Neural progenitor cell (in vitro differentiated cells): ENCODE measurements at places on chromosomes 11 and 22.

- DNase-seq = peak; percentile 48
Observed at GRCh38 chr11:119093942-119094815, 7.5 kb downstream of the DPAGT1 start.

DNA sequence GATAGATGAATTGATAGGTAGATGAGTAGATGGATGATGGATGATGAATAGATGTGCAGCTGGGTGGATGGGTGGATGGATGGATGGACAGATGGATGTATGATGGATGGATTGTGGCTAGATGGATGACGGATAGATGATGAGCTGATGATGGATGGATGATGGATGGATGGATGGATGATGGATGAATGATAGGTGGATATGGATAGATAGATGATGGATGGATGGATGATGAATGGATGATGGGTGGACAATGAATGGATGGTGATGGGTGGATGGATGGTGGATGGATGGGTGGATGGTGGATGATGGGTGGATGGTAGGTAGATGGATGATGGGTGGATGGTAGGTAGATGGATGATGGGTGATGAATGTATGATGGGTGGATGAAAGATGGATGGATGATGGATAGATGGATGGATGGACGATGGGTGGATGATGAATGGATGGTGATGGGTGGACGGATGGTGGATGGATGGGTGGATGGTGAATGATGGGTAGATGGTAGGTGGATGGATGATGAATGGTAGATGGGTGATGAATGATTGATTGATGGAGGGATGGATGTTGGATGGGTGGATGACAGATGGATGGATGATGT is 1261.7 kb downstream of the BRD1 start:
- DNase-seq = no peak

GRCh38 chr22:44186121-44186510 is 5.4 kb downstream of the PARVG start:
- no peak for DNase-seq

- peak; percentile 32 for DNase-seq
Observed at GRCh38 chr11:92511522-92512203, 287.0 kb downstream of the FAT3 start.

DNA sequence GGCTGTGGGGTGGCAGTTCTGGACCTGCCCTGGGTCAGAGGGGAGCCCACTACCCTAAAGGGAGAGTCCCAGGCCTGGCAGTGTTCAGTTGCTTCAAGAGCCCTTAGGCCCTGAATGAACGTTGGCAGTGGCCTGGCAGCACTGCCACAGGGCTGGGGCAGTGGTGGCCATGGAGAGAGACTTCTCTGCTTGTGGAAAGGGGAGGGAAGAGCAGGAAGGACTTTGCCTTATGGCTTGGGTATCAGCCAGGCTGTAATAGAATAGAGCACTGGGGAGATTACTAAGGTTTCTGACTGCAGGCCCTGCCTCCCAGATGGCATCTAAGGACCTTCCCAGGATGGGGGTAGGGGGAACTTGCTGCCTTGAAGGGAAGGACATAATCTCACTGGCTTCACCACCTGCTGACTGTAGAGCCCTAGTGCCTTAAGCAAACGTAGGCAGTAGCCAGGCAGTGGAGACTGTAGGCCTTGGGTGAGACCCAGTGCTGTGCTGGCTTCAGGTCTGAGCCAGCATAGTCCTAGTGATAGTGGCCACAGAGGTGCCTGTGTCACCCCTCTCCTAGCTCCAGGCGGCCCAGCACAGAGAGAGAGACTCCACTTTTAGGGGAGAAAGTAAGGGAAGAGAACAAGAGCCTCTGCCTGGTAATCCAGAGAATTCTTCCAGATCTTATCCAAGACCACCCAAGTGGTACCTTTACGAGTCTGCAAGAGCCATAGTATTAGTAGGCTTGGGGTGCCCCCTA is 27.6 kb downstream of the PLA2G6 start:
- peak; percentile 74 for DNase-seq

- DNase-seq = no peak
Observed at GRCh38 chr22:35128637-35129036, 62.7 kb downstream of the ISX start.

GRCh38 chr11:65169164-65169641 is 830 bp upstream of the SPDYC start:
- DNase-seq = no peak

- DNase-seq = no peak
Observed at GRCh38 chr11:10407055-10407454, 48.0 kb upstream of the AMPD3 start.

DNA sequence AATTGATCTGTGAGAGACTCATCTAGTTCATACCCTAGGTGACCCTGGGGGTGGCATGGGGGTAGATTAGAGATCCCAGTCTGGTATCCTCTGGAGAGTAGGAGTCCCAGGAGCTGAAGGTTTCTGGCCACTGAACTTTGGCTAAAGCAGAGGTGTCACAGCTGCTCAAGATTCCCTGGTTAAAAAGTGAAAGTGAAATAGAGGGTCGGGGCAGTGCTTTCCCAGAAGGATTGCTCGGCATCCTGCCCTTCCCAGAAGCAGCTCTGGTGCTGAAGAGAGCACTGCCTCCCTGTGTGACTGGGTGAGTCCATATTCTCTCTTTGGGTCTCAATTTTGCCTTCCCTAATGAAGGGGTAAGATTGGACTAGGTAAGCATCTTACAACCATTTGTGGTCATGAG is 653 bp downstream of the IL18BP start:
- DNase-seq = no peak

- peak; percentile 95 for DNase-seq
Observed at GRCh38 chr22:39520226-39521105, at the start of gene ATF4. Gene ATF4 (plus strand): TSS chr22:39520562. CDS start chr22:39521446, 884 bp downstream.

DNA sequence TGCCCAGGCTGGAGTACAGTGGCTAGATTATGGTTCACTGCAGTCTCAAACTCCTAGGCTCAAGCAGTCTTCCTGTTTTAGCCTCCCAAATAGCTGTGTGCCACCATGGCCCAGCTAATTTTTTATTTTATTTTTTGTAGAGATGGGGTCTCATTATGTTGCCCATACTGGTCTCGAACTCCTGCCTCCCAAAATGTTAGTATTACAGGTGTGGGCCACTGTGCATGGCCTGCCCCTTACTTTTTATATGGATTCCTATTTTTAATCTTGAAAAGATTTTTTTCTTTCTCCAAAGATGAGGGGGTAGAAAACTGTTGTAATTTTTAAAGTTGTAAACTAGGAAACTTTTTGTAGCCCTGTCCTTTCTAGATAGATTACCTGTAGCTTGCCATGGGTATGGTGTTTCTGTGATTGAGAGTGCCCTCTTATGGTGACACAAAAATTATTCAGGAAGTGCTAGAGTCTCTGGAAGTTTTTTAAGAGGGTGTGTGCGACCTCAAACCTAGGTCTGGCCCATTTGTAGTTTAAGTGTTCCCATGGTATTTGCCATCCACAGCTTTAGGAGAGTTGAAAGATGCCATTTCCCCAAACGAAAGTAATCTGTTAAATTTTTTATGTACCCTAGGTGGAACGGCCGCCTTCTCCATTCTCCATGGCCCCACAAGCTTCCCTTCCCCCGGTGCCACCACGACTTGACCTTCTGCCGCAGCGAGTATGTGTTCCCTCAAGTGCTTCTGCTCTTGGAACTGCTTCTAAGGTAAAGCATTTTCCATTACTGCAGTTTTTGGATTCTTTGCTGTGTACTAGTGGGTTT is 32.4 kb downstream of the MCAM start:
- peak; percentile 19 for DNase-seq

GRCh38 chr11:6894097-6894496 is 1.8 kb upstream of the OR2D2 start:
- no peak for DNase-seq

- peak; percentile 69 for DNase-seq
Observed at GRCh38 chr11:64713781-64714363, 9.1 kb downstream of the NRXN2 start.

DNA sequence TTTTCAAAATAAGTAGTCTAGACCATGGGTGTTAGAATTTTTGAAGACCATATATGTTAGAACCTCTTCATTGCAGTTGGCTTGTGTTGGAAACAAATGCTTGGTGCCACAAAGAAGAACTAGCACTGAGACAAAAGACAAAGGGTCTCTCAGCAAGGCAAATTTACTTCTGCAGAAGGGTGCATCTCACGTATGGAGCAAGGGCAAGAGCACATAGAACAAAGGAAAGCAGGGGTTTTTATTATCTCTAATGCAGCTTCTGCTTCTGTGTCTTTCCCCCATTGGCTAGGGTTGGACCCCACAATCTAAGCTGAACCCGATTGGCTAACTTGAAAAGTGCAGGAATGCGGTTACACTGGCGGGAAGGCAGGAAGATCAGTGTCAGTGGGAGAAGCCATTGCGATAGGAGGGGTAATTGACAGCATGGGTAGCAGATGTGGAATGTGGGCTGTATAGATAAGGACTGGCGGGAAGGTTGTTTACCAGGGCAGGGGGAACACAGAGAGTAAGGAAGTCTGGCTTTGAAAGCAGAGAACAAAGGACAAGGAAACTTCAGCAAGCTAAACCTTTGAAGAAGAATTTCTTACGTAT is 9.2 kb upstream of the RBMXL2 start:
- peak; percentile 18 for DNase-seq

GRCh38 chr11:32478277-32478731 is 43.0 kb upstream of the WT1 start:
- no peak for DNase-seq

- no peak for DNase-seq
Observed at GRCh38 chr11:63472372-63472771, 18.6 kb downstream of the PLAAT5 start.

- peak; percentile 63 for DNase-seq
Observed at GRCh38 chr11:128904656-128905344, 13.6 kb downstream of the KCNJ5 start.

GRCh38 chr11:92162776-92163175 is 61.8 kb upstream of the FAT3 start:
- no peak for DNase-seq

GRCh38 chr22:28938286-28938833 is 55.0 kb downstream of the ZNRF3 start:
- no peak for DNase-seq

GRCh38 chr11:30635401-30635989 is 49.3 kb upstream of the MPPED2 start:
- peak; percentile 78 for DNase-seq

DNA sequence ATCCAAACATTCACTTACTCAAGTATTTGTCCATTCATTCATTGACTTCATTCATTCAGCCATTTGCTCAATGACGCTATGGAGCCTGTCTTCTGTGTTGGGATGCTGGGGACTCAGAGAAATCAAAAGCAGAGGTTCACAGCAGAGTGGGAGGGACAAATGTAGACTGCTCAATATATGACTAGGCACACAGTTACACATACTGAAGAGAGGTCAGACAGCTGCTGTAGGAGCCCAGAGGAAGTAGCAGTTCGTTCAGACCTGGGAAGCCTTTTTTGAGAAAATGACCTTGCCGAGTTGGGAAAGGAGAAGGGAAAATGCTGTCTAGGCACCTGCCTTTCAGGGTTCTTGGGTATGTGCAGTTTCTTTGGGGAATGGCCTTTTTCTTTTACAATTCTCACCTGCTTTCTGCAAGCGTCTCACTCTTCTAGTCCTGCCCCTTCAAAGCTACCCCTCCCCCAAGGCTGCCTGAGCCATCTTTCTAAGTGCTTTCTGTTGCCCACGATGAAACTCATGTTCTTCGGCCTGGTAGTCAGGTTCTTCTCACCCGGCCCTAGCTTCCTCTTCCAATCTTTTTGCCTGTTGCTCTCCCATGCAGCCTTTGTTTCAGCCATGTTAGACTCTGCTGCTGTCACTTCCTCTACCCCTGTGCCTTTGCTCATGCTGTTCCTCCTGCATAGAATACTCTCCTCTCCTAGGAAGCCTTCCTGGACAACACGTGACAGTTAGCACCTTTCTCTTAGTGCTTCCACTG is 4.2 kb upstream of the UVRAG start:
- DNase-seq = no peak

DNA sequence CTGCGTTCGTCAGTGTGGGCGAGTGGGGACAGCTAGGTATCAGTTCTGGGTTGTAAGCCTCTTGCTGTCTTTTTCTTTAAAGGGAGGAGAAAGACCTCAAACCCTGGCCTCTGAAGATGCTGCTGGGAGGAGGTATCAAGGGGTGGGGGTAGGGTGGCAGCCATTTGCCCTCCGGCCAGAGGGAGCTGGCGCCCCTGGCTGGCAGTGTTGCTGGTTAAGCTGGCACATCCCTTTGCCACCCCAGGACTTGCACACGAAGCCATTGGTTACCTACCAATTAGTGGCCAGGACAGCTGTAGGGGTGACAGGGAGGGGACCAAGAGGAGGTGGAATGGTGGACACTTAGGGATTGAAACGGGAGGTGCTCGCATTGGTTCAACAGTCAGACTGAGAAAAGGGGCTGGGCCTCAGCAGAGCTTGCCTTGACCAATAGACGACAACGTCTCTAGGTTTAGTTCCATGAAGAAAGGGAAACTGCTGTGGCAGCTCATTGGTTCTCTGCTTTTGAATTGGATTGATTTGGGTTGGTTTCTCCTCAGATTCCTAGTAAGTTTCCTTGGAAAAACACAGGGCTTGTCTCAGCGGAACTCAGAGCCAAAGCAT is 77.9 kb downstream of the ST3GAL4 start:
- no peak for DNase-seq
